NCI-H1436 (cell line): ENCODE measurements at places on chromosomes 4 and X.
A peak's percentile ranks its signal among the peaks of the same experiment; 100 is the strongest.

DNA sequence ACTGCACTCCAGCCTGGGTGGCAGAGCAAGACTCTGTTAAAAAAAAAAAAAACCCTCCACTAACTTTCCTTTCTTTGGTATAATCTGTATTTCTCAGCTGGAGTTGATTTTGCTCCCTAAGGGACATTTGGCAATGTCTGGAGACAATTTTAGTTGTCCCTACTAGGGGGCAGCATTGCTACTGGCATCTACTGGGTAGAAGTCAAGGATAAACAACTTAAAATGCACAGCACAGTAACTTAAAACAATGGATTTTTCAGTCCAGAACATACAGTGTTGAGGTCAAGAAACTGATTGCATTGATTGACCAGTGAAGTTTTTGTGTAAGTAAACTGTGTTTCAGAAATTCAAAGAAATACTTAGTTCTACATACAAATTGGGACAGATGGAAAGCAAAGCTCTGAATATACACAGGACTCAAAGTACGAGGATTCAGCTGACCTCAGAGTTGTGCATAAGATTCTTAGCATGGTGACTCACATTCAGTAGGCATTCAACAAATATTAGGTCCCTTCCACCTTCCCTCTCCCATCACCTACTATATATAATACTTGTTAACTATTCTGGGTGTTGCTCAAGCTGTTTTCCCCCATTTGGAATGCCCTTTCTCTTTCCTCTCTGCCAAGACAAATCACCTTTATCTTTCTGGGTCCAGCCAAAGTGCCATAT lies 8.8 kb downstream of the DDX53 start:
- no peak for DNase-seq

DNA sequence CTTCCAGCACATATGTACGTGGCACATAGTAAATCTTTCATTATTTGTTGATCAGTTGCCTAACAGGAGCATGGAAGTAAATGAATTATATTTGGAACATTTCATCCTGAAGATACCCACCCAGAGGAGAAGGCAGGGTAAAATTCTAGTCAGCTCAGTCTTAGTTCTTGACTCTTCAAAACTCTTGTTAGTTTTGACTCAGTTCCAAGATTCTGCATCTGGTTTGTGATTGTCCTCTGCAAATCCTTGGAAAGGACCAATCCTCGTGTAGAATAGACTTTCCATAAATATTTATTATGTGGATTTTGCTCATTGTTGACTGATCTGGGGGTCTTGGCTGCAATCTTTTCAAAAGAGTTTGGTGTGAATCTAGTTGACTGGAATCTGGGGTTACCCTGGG lies 257.5 kb upstream of the FAT1 start:
- no peak for DNase-seq

GRCh38 chr4:1851160-1851559 lies 4.8 kb downstream of the LETM1 start:
- DNase-seq: no peak

GRCh38 chr4:742742-743311 lies 37.2 kb downstream of the PCGF3 start:
- peak; percentile 36 for DNase-seq

GRCh38 chr4:170025523-170026252 lies 507 bp downstream of the MFAP3L start:
- DNase-seq: no peak

DNA sequence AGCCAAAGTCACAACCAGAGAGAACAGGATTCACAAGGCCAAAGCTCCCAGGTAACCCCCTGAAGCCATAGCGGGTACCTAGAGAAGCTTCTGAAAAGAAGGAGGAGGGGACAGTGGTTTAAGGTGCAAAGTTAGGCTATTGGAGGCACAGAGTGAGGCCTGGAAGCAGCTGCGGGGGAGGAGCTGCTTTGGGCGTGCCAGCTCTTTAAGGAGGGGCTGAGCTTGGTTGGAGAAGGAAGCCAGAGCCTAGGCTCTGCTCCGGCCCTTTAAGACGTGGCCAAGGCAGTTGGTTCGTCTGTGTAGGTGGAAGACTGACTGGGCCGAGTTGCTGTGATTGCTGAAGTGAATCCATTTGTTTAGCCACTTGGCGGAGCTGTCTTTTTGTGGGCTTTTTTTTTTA lies 1.5 kb downstream of the KLF8 start:
- DNase-seq: no peak

- no peak for DNase-seq
These were observed 134.9 kb downstream of the C4orf33 start for GRCh38 chr4:129230846-129231245.

DNA sequence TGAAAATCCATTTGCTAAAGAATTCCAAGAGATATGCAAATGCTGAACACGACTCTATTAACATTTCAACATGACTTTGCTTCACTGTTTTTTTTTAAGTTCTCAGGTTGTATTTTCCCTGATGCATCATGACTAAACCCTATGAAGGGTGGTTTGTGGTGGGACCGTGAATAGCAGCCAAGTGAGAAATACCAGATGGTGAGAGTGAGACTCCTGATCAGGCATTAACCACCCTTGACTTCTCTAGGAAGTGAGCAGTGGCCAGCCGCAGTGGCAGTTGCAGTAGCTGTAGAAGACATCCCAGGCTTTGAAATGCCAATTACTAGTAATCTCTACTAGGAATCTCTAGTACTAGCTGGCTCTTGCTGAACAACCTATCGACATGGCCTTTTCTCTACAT lies 383.4 kb downstream of the FAM133A start:
- DNase-seq: no peak

- no peak for DNase-seq
These were observed 225.6 kb upstream of the FAM241A start for GRCh38 chr4:111919639-111920038.

DNA sequence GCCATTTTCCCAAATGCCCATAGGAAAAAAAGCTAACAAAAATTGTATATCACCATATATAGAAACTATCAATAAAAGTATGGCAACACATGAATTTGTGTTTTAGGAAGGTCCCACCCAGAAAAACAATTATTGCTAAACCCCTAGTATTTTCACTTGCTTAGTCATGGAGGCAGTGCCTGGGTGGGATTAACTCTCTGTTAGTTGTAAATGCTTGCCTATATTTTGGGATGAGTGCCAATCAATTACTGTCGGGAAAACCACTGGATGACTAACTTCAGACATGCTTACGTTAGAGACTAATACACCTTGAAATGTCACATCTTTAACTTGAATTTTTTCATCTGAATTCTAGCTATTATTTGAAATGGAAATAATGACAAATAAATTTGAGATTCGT lies 33.9 kb downstream of the TMPRSS11A start:
- no peak for DNase-seq

DNA sequence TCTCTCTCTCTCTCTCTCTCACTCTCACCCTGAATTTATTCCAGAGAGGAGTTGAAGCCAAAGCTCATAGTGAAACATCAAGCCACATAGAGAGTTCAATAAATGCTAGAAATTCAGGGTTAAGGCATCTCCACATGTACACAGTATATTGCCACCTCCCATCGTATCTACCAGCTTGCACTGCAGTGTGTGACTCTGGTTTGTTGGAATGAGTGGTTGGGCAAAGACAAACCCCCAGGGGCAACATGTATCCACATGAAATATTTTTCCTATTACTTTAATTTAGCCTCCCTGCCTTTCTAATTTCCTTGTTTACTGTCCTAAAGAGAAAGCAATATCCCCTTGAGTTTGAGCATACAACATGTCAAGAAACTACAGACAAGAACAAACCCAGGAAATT lies 247.3 kb downstream of the SPATA18 start:
- DNase-seq: no peak

- DNase-seq: no peak
These were observed 30.4 kb downstream of the ADH7 start for GRCh38 chr4:99404595-99405287.

DNA sequence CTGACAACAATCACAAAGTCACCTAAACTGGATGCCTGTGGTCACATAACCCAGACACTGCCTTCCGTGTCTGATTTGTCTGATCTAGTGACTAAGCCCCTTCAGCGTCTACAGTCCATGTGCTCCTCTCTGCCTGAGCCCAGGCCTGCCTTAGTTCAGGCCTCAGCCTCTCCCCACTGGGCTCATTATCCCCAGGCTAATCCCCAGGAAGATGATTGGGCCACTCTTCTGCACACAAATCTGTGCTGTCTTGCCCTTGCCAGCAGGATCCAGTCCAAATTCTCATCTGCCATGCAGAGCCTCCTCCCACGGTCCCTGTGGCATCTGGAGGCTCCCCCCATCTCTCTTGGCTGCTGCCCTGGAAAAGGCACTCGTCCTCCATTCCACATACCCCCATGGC lies 96.5 kb downstream of the SLC2A9 start:
- DNase-seq: no peak

- no peak for DNase-seq
These were observed 69.9 kb downstream of the CHIC2 start for GRCh38 chr4:53994382-53995102.

GRCh38 chrX:23332888-23333821 lies 1.5 kb upstream of the PTCHD1 start:
- no peak for DNase-seq

GRCh38 chr4:75434105-75434504 lies 80.1 kb downstream of the RCHY1 start:
- no peak for DNase-seq

DNA sequence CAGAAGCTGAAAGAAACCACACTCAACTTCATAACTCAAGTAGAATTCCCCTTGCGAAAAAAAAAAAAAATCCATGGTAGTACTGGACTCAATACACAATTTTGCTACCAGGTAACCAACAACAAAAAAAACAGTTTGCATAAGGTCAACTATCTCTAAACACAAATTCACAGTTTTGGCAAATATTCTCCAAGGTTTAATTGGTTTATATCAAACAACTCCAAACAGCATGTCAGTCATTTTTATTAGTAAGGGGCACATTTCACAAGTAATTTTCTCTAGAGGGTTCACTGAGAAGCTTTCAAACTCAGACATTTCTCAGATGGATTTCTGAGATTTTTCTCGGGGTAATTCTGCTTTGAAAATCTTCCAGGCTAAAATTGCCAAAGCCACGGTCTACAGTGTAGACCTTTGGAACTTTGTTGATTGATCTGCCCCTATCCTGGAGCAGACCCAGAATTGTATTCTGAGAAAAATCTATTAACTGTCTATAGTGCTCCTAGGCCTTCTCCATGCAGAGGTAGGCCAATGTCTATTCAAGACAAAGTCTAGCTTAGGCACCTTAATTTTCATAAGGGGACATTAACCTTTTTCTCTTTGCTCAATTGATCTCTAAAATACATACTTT lies 73.7 kb upstream of the NFKB1 start:
- no peak for DNase-seq

- no peak for DNase-seq
These were observed 746.3 kb upstream of the FAM241A start for GRCh38 chr4:111398906-111399330.

DNA sequence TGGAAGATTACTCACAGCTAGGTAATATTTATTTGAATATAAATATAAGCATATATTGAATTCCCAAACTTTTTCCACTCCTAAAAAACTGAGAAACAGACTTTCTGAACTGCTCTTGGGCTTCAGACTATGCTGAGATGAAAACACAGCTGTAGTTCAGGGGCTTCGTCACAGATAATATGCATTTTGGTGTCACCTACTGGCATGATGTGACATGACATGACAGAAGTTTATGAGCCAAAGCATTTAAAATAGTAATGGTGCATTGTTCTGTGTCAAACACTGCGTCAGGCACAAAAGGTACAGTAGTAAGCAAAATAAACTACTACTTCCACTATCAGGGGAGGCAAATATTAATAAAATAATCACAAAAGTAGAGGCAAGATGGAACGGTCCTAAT lies 171.3 kb downstream of the BTC start:
- DNase-seq: no peak

GRCh38 chrX:40167850-40168479 lies 70.2 kb upstream of the BCOR start:
- DNase-seq: no peak

- no peak for DNase-seq
These were observed 272.8 kb upstream of the CPEB2 start for GRCh38 chr4:14729282-14730000.

GRCh38 chr4:574346-575161 lies 1.5 kb downstream of the TMEM271 start:
- no peak for DNase-seq

GRCh38 chrX:151633157-151633556 lies 62.1 kb upstream of the PRRG3 start:
- DNase-seq: no peak

GRCh38 chr4:112908511-112908910 lies 140.9 kb upstream of the ANK2 start:
- no peak for DNase-seq

DNA sequence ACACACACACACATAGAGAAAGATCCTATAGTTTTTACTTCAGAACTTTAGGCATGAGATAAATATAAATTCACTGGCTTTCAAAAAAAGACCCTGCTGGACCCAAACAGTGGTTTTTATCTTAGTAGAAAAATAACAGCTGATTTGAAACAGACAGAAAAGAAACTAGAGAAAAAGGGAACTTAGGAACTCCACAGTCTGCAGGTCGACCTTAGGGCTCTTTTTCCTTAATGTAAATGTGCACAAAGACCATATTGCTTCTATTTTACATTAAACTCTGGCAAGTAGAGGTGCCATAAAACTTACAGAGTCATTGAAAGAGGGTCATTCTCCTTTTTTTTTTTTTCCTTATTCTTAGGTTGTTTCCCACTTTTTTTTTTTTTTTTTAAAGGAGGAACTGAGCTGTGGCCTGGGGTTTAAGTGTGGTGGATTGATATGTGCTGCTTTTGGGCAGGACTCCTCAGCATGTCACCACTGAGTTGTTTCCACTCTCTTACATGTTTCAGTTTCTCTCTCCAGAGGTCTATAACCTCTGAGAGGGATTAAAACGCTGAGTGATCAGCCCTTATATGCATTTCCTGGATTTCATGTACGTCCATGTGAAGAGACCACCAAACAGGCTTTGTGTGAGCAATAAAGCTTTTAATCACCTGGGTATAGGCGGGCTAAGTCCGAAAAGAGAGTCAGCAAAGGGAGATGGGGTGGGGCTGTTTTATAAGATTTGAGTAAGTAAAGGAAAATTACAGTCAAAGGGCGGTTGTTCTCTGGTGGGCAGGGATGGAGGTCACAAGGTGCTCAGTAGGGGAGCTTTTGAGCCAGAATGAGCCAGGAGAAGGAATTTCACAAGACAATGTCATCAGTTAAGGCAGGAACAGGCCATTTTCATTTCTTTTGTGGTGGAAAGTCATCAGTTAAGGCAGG lies 70.8 kb upstream of the PACRGL start:
- no peak for DNase-seq

GRCh38 chr4:20352163-20352431 lies 100.4 kb downstream of the SLIT2 start:
- no peak for DNase-seq

DNA sequence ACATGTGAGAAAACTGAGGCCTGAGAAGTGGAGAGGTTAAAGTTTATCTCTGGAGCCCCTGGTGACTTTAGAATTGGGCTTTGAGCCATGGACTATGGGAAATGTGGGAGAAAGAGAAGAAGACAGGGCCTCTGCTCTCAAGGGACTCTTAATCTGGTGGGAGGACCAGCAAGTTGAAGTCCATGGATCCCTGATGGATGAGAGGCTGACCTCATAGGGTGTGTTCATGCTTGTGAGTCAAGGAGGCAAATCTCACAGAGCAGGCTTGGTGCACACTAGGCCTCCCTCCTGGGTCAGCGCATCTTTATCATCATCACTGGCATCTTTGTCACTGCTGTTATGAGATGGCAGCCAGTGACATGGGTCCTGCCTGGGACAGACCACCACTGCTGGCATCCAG lies 211.9 kb downstream of the AFAP1 start:
- DNase-seq: no peak

GRCh38 chr4:8555716-8556115 lies 24.5 kb upstream of the GPR78 start:
- no peak for DNase-seq
